ENCODE measurements at places on chromosomes 5 and 9.

DNA sequence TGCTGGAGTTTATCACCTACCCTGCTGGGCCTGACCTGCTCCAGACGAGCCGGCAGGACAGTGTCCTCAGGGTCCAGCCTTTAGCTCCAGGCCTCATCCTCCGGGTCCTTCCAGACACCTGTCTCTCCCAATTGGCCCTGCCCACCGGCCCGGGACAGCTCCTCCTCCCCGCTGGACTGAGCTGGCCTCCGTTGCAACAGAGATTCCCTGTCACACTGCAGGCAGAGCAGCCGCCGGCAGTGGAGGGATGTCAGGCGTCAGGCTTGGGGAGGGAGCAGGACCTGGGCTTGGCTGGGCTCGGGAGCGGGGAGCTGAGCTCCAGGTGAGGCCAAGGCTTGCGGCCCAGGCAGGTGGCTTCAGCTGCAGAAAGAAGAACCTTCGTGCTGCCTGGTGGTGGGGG, 1.7 kb downstream of the KCNT1 start:
- peak; percentile 30 for DNase-seq

DNA sequence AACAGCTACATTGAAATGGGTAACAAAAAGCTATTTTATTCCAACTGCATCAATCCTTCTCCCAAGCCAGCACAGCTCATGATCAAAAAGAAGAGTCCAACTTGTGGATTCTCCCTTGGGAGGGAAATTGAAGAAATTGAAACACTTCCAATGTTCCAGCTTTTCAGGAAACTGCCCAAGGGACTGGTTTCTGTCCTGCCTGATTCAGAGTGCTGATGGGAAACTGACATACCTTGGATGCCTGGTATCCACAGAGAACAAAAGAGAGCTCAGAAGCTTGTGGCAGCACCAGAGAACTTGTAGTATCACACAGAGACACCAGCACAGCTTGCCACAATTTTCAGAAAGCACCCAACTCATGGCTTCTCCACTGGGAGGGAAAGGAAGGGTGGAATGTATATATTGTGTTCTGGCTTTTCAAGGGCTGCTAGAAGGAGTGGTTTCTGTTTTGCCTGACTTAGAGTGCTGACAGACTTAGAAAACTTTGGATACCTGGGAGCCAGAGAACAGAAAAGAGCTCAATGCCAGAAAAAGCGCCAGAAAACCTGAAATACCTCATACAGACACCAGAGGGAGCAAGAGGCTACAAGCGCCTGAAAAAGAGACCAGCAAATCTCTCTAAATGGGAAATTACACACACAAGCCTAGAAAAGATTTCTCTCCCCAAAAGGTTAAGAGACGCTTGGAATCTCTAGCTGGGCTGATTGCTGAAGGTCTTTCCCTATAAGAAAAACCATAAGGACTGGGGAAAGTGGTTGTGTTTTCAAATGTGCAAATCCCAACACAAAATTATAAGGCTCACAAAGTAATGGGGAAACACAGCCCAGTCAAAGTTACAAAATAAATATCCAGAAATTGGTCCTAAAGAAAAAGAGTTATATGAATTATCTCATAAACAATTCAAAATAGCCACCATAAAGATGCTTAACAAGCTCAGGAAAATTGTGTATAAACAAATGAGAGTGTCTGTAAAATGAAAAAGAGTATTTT, 178.8 kb downstream of the SPOCK1 start:
- DNase-seq: peak; percentile 63

GRCh38 chr5:14407746-14408175, 173.8 kb upstream of the OTULINL start:
- DNase-seq: no peak

DNA sequence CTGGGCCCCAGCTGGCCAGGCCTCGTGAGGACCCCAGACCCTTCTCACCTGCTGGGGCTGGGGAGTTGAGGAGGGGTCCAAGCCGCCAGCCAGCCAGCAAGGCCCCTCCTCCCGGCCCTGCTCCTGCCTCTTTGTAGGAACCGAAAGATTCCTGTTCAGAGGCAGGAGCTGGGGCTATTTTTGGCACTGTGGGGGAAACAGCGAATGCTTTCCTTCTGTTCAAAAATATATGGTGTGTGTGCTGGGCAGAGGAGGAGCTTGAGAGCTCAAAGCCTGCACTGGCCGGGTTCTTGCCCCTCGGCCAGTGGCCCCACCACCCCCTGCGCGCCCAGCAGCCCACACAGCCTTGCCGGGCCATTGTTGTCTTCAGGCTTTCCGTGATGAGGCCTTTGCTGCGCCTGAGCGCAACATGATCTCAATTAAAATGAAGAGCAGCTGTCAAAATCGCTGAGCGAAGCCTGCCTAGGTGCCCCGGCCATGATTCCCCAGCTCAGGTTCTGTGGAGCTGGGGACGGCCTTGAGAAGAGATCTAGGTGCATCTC, 13.4 kb downstream of the NCS1 start:
- no peak for DNase-seq

DNA sequence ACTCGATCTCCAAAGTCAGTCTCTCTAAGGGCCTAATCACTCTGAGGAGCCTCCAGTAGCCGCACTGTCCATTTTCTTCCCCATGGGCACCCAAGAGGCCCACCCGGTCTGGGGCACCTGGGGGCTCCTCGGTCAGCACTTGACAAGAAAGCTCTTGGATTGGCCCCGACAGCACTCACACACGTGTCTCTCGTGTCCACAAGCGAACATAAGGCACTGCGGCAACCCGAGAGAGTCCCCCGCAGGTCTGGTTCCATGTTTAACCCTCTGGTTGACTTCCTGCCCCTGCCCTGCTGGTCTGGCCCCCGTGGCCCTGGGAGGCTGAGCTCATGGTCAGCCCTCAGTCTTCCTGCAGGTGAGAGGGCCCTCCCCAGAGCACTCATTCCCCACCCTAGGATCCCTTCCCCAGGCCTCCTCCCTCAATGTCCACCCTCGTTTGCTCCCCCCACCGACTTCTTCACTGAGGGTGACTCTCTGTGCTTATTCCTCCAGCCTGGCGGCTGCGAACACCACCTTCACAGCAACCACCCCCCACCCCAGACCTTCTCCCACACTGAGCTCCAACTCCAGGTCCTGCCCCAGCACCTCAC, 16.3 kb upstream of the LRRC14B start:
- no peak for DNase-seq

GRCh38 chr5:75513841-75514240, 2.1 kb downstream of the POLK start:
- DNase-seq: no peak

DNA sequence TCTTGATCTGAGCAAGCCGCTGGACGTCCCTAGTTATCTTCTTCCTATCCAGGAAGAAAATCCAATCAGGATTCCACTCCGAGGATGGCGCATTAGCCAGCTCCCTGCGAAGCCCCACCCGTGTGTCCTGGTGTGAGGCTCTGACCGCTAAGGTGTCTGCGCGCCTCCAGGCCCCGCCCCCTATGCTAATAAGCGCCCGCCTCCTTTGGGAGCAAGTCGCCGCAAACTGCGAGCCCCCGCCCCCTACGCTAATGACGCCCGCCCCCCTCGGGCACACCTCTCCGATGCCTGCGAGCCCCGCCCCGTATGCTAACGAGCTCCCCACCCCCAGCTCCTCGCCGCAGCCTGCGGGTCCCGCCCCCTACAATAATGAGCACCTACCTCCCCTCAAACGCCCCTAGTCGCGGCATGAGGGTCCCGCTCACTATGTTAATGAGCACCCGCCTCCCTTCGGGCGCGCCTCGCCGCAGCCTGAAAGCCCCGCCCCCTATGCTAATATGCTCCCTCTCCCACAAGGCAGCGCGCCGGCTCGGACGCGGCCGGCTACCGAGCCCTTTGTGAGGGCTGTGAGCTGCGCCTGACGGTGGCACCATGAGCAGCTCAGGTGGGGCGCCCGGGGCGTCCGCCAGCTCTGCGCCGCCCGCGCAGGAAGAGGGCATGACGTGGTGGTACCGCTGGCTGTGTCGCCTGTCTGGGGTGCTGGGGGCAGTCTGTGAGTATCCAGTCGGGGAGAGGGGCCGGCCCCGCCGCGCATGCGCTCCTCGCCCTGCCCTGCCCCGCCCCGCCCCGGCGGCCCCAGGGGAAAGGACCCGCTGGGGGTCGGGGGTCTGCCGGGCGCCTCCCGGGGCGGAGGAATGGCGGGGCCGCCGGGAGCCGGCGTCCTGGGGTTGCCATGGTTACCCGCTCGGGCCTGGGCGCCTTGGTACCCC, at the start of gene CACFD1:
CACFD1 (plus strand) TSS at position 503 of the 929 bp plus-strand sequence; CDS start at position 592, 89 bp downstream.
- DNase-seq: peak; percentile 98

DNA sequence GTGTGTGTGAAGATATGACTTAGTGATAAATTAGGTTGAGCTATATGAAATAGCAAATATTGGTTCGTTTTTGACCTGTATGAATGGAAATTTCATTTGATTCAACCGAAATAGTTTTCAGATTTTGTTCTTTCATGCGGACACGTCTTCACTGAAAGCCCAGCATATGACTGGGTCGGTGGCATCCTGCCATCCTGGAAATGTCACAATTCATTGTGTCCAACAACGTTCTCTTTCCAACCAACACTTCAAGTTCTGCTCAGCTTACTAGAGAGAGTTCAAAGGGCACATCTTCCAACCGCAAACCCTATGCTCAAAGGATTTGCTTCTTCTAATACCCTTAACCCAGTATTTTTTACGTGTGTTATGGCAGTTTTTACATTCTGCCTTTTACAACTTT, 252.5 kb downstream of the NTRK2 start:
- DNase-seq: no peak

- DNase-seq: no peak
Observed at GRCh38 chr5:54676481-54677340, 159.2 kb downstream of the SNX18 start.

DNA sequence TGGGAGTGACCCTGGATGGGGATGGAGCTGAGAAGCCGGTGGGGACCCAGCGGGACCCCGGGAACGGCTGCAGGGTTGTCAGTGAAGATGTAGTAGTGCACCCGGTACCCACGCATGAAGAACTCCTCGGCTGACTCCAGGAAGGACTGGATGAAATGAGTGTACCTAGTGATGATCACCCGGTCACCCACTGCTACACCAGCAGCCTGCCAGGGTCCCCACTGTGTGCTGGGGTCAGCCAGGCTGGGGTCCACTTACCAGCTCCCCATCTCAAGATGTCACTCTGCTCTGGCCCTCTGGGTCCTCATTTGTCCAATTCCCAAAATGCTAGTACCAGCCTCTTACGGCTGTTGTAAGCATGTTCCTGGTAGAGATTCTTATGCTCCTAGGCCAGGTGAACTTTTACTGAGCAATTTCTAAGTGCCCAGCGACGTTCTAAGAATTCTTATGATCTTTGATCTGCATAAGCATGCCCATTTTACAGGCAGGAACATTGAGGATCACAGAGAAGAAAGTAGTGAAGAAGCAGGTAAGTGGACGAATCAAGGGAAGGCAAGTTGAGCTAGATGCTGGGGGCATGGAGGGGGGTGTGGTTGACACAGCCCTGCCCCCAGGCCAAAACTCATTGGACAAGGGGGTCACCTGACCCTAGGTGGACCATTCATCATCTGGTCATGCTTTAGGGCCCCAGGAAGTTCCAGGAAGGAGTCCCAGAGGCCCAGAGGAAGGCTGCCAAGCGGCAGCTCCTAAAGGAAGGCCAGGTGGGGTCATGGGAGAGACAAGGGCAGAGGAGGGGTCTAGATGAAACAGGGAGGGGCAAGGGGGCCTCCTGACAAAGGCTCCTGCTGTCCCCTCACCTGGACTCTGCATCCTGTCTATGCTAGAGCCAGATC, 9.4 kb downstream of the GBGT1 start:
- DNase-seq: no peak

GRCh38 chr9:99057665-99058625, 47.0 kb upstream of the TGFBR1 start:
- DNase-seq: no peak

DNA sequence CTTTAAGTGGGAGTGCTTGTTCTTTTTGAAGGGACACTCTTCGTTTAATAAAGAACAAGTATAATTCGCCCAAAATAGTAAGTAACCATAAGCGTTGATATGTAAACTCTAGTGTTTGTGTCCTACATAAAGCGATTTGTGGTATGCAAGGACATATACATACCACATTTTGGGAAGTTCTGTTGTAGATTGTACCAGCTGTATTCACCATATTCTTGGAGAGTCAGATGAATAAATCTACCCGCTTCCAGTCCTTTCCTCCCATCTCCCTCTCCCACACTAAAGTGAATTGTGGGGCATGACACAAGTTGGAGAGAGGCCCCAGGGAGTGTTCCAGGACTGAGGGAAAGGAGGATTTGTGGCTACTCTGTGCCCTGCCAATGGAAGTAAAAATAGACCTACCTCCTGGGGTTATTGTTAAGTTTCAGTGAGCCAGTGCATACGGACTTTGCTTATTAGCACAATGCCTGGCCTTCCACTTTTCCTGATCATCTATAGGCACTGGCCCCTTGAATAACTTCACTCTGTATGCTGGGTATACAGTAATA, 40.6 kb downstream of the ARHGAP26 start:
- DNase-seq: no peak

DNA sequence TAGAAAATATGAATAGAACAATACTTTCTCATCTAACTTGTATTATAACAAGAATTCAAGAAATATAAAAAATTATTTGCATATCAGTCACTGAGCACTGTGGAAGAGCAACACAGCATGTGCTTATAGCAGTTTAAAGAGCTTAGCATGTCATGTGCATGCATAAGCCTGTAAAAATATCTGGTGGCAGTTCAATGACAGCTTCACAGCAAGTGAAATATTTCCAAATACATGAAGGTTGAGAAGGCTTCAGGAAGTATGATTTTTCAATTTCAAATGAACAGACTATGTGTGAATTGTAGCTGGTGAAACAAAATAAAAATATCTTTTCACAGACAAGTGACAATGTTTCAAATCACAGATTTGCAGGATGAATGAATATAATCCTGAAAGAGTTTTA, 128.5 kb downstream of the PRDM9 start:
- no peak for DNase-seq

DNA sequence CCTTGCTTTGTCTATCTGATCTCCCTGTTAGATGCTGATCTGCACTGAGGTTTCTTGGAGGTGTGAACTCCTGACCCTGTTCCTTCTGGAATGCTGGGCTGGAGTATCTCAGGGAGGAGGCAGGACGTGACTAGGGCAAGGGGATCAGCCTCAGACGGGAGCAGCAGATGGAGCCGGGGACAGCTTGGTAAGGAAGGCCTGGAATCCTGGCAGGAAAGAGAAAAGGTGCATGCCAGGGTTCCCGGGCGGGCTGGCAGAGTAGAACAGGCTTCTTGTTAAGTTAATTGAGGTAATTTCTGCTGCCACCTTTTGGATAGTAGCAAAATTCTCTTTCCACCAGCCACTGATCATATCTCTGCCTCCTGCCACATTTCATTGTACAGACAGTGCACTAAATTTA, 180.9 kb downstream of the ZNF462 start:
- DNase-seq: no peak

DNA sequence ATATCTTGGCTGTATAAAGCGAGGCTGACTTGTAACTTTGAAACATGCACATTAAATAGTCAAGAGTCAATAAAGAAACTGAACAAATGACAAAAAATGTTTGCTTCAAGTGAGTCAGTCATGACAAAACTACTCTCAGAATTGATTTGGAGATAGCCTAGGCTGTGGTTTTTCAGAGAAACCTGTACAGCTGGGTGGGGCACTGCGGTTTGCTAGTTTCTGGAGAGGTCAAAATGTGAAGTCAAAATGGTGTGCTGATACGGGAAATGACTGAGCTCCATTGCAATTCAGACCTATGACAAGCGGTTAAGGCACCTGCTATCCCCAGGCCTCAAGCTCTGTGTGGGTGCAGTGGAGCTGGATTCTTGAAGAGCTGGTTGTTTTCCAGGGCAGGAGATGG, 10.3 kb upstream of the CD180 start:
- no peak for DNase-seq

- DNase-seq: no peak
Observed at GRCh38 chr9:101618698-101619097, 23.9 kb upstream of the PPP3R2 start.
